ENCODE measurements at places on chromosomes 2 and 18.

GRCh38 chr2:236939721-236940231 is 145.9 kb upstream of the COPS8 start:
- no peak for DNase-seq

DNA sequence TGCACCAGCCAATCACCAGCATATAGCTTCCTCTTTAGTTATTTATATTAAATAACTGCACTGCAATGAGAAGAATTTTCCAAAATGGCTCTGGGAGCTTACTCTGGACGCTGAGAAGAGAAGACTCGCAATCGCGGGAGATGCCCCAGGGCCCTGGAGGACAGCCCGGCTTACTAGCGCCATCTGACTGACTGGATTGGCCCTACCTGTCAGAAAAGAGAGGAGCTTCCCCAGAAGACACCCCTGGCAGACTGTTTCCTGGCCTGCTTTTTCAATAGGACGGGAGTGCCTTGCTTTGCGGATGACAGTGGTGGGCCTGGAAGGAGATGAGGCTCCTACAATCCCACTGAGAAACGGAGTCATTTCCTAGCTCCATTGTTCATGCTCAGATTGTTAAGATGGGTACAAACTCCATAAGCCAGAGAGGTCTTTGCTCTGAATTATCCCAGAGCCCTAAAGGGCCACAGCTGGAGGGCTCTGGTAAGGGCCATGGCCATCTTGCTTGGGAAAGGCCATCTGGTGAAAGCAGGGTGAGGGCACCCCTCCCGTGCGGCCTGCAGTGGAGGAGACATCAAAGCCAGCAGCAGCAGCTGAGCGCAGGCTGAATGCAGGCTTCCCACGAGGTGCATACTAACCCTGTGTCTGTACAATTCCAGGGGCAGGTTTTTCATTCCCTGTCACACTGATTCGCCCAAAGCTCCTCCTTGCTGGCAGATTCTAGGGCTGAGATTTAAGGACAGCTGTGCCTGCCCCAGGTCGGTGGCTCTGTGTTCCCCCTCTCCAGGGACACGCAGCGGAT is 92.1 kb downstream of the GALR1 start:
- DNase-seq = no peak

- DNase-seq = no peak
Measured at GRCh38 chr2:48714245-48714644, 41.3 kb downstream of the LHCGR start.

DNA sequence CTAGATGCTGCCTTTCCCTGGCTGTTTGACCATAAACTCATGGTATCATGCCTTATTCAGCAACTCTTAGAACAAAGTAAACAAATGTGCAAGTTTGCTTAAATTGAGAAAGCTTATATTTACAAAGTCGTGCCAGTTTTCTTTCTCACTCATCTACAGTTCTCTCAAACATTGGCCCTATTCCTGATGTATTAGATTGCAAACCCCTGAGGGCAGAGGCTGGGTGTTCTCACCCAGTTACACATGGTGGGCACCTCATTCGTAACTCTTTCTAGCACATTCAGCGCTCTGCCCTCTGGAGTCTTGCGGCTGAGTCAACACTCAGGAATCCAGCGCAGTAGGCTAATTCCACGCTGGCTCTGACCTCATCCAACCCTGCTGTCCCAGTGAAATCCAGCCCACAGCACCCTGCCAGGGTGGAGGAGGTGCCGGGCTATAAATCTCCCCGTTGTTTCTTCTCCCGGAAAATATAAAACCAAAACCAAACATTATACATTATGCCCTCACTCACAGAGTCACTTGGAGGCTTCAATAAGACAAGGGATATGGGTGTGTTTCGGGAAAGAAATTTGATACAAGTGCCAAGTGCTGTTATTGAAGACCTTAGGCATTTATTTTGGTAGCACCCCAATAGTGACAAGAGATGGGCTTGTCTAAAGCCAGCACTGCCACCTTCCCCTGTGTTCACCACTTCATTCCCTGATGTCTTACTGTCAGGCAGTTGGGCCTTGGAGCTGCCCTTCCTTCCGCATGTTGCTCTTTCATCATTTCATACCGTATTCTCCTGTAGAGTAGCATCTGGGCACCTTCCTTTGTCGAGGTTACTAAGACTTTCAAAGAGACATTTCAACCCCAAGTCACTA is 287.4 kb downstream of the PRKCE start:
- peak; percentile 96 for DNase-seq

DNA sequence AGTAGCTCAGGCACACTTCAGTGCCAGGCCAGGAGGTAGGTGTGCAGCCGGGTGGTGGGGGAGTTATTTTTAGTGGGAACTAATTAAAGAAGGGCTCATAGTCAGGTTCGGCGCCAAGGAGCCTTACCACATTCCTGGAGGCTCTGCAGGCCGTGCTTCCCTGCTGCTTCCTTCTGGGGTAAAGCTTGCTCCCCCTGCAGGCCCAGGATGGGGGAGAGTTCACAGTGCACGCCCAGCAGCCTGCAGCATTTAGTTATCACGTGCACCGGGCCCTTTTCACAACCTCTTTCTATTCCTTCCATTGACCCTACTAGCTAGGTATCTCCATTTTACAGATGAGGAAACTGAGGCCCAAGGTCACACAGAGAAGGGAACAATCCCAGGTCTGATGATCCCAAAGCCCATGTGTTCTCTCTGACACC is 2.5 kb downstream of the KCNF1 start:
- DNase-seq = no peak

Data from keratinocyte (primary cell).